ENCODE measurements at places on chromosomes 7 and 10. TPM values are rescaled to one million over a fixed set of nuclear protein-coding genes. Genes with fewer than 3 reads are reported as not detected.

Gene SEMA4G
- 46.2 TPM for total RNA-seq

Gene GOLGA7B
- total RNA-seq: not detected

Gene PALD1
- total RNA-seq: 0.07 TPM

Gene GRID2IP
- total RNA-seq: not detected

Gene PAOX
- total RNA-seq: 0.52 TPM

Gene CALML3
- not detected for total RNA-seq

Gene GIMAP4
- not detected for total RNA-seq

Gene PWWP2B
- total RNA-seq: 4.7 TPM

Gene HYAL4
- total RNA-seq: not detected

Gene CYP3A5
- 1.7 TPM for total RNA-seq

Gene CHST12
- total RNA-seq: 6.4 TPM

DNA sequence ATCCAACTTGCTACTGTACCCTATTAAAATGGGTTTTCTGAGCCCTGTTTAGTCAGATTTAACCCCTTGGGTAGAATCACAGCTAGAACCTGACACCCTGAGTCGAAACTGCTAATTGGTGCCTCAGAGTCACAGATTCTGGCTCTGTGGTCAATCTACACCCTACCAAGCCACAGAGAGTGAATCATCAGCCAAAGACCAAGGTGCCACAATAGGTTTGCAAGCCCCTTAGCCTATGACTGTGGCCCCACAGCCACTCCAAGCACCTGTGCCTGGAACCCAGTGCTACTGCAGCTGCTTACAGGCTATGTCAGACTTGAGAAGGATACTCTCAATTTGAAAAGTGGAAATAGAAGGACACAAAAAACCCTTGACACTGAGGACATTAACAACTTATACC lies 202.8 kb upstream of the KCND2 start:
- no peak overlapping the region for H3K27ac ChIP-seq
- no peaks in the 10 kb centered on the region for H3K36me3 ChIP-seq
- no peaks in the 10 kb centered on the region for H3K27me3 ChIP-seq

DNA sequence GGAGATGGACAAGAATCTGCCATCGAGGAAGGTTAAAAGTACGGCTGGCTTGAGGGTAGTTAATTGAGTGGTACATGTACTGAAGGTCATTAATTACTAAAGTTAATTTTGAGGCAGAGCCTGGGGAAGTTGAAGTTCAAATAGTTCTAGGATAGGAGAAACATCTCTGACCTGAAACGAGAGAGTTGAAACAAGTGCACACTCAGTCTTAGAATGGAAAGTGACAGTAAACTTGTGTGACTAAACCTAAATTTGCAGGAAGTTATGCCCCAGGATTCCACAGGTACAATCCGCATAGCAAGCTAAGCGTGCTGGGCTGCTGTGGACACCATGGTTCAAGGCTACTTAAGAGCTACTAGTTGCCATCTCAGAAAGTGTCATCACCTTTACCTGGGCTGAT lies 209.9 kb downstream of the CHCHD3 start:
- H3K27me3 ChIP-seq: no peaks in the 10 kb centered on the region
- no peaks in the 10 kb centered on the region for H3K4me1 ChIP-seq
- no peak overlapping the region for H3K27ac ChIP-seq
- H3K36me3 ChIP-seq: no peaks in the 10 kb centered on the region
- H3K4me3 ChIP-seq: no peak overlapping the region
- no peak for DNase-seq

DNA sequence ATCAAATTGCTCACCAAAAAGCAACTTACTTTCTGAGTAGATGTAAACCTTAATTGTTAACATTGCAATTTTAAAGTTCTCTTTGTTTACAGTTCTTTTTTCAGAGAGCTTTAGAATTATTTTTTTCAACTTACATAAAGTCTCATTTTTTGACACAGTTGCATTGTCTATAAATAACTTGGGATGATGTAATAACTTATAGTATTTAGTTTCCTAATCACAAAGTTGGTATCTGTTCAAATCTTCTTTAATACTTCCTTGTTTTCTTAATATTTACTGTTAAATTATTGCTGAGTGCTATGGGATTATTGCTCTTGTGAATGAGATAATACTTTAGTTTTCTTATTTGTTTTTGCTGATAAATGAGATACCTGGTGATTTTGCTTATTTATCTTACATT lies 18.9 kb upstream of the SUV39H2 start:
- no peak overlapping the region for H3K4me3 ChIP-seq
- peaks cover 10% of the 10 kb centered on the region for H3K4me1 ChIP-seq
- no peaks in the 10 kb centered on the region for H3K27me3 ChIP-seq
- H3K36me3 ChIP-seq: no peaks in the 10 kb centered on the region

DNA sequence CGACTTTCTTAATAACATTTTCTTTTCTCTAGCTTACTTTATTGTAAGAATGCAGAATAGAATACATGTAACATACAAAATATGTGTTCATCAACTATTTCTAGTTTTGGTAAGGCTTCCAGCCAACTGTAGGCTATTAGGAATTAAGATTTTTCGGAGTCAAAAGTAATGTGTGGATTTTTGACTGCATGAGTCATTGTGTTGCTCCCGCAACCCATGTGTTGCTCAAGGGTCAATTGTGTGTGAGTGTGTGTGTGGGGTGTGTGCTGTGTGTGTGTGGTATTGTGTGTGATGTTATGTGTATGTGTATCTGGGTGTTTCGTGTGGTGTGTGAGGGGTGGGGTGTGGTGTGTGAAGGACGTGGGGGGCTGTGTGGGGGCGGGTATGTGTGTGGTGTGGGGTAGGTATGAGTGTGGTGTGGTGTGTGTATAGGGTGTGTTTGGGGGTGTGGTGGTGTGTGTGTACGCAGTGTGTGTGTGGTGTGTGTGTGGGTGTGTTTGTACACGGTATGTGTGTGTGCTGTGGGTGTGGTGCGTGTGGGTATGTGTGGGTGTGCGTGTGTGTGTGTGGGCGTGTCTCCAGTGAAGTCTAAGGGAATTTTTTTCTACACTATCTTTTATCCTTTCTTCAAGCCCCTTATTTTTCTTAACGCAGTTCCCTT lies 60.5 kb downstream of the RSU1 start:
- no peaks in the 10 kb centered on the region for H3K4me1 ChIP-seq
- no peak overlapping the region for H3K27ac ChIP-seq
- H3K27me3 ChIP-seq: no peaks in the 10 kb centered on the region
- DNase-seq: no peak
- no peak overlapping the region for H3K4me3 ChIP-seq

DNA sequence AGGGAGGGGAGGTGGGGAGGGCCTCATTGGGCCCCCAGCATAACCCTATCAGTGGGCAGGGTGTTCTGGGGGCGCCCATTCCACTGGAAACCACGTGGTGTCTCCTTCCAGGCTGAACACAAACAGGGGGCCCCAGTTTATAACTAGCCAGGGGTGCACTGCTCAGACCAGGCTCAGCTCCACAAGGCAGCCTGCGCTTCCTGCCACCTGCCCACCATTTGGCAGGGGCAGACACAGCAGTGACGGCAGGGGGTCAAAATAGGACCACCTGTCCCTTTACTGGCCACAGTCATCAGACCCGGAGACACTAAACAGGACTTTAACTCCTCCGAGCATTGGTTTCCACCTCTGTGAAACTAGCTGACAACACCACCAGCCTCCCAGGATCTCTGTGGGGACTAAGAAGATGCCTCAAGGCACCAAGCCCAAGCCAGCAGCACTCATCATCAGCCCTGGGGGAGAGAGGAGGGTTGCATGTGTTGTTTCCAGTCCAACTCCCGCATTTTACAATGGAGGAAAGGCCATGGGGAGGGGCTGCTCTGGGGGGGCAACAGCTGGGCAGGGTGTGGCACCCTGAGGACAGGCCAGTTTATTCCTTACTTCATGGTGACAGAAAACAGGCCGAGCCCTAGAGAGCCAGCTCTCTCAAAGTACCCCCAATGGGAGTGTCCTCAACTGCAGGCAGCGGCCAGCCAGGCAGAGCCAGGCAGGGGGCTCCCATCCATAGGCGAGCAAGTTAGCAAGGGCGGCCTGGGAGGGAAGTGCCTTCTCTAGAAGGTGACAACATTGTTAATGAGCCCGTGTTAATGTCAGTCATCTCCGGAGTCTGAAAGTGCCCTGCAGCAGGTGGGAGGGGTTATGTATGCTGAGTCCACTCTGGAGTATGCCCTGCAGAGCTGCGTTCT lies 127.6 kb downstream of the TNS3 start:
- no peaks in the 10 kb centered on the region for H3K27me3 ChIP-seq
- H3K4me1 ChIP-seq: peaks cover 32% of the 10 kb centered on the region
- no peak for DNase-seq
- no peak overlapping the region for H3K4me3 ChIP-seq
- H3K36me3 ChIP-seq: peaks cover 42% of the 10 kb centered on the region

- DNase-seq: no peak
- H3K27ac ChIP-seq: no peak overlapping the region
- no peaks in the 10 kb centered on the region for H3K27me3 ChIP-seq
- H3K4me1 ChIP-seq: no peaks in the 10 kb centered on the region
These were observed 1071.8 kb downstream of the DNAJB9 start for GRCh38 chr7:109641445-109641844.

- H3K27ac ChIP-seq: no peak overlapping the region
- H3K36me3 ChIP-seq: no peaks in the 10 kb centered on the region
- H3K4me1 ChIP-seq: no peaks in the 10 kb centered on the region
These were observed 19.0 kb downstream of the TMEM236 start for GRCh38 chr10:17771017-17771416.
